NCI-H1092 (cell line): ENCODE measurements at places on chromosomes 2 and 18.

GRCh38 chr18:32730620-32731091 lies 42.2 kb downstream of the KLHL14 start:
- DNase-seq = no peak

GRCh38 chr2:218858671-218859555 lies 692 bp upstream of the WNT6 start:
- DNase-seq = no peak

- DNase-seq = no peak
These were observed 923 bp downstream of the AMER3 start for GRCh38 chr2:130756053-130756873.

DNA sequence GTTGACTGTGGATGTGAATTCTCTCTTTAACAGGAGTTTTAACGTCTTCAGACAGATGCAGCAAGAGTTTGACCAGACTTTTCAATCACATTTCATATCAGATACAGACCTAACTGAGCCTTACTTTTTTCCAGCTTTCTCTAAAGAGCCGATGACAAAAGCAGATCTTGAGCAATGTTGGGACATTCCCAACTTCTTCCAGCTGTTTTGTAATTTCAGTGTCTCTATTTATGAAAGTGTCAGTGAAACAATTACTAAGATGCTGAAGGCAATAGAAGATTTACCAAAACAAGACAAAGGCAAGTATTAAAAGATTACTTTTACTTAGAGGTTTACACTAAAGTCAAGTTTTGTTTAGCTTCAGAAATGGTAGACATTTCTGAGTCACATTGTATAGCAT lies 30.2 kb upstream of the TYMS start:
- DNase-seq = no peak

- no peak for DNase-seq
These were observed 298.5 kb downstream of the EN1 start for GRCh38 chr2:118548880-118549488.

GRCh38 chr2:54642677-54643430 lies 80.6 kb upstream of the EML6 start:
- no peak for DNase-seq

GRCh38 chr2:107790837-107791236 lies 35.9 kb upstream of the RGPD4 start:
- DNase-seq = no peak

DNA sequence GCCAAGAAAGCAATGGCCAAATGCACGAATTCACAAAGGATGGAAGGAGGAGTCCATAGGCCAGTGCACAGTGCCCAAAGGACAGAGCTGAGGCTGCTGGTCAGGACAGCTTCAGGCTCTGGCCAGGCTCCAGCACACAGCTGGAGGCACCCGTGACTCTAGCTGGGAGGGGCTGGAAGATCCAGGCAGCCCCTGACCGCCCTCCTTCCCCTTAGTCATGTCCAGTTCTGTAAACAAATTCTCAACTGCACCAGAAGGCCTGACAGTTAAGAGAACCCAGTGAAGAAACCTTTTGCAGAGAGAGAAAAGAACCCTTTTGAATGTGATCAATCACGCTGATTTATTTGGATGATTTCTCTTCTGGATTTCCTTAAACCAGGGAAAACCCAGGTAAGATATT lies 7.7 kb upstream of the YWHAQ start:
- DNase-seq = no peak

DNA sequence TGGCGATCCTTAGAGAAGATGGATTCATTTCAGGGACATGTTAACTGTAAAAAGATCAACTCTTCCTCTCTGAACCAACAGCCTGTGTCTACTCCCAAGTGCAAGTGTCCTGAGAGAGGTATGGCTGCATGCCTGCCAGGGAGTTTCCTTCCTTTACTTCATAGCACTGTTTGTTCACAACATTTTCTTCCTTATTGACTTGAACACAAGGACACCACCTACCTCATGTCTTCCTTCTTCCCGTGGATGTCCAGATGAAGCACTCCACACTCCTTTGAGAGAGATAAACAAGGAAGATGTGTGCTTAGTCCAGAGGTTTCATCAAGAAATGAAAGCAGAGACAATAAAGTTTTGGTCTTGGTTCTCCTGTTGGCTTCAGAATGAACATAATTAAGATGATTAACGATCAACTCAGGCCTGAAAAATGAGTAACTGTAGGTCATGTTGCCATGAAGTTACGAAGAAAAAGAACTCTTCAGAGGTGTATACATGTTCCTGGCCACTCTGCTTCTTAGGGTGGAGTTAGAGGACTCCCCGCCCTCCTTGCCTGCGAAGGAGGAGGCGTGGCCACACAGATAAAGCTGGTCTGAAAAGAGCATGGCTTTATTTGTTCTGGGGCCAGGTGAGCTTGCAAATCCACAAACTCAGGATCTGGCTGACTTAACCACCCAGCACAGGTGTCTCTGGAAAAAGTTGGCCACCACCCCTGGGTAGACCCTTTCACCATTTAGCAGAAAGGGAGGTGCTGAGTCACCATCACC lies 155.0 kb upstream of the KCTD1 start:
- no peak for DNase-seq

GRCh38 chr2:129336276-129336675 lies 643.2 kb upstream of the RAB6C start:
- DNase-seq = no peak

DNA sequence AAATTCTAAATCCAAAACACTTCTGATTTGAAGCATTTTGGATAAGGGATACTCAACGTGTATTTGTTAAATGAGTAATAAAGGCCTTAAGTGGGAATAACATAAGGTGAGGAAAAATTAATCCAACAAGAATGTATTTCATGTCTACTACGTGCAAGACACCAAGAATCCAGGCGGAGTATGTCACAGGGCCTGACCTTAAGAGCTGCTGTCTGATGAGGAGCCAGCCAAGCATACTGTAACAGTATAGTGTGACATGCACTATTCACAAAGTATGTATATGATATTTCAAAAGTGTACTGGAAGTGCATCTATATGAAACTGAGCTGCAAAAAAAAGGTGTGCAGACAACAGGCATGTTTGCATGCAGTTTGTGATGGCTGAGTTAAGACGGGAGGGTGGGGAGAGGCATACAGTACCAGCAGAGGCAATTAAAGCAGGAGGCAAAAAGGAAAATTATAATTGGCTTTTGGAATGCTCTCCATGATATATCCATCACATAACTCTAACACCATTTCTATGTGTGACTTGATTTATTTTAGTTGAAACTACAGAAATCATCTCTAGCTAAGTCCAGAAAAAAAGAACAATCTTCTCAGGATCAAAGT lies 18.2 kb downstream of the IWS1 start:
- no peak for DNase-seq

GRCh38 chr2:108986916-108987510 lies 2.0 kb downstream of the EDAR start:
- DNase-seq = no peak

DNA sequence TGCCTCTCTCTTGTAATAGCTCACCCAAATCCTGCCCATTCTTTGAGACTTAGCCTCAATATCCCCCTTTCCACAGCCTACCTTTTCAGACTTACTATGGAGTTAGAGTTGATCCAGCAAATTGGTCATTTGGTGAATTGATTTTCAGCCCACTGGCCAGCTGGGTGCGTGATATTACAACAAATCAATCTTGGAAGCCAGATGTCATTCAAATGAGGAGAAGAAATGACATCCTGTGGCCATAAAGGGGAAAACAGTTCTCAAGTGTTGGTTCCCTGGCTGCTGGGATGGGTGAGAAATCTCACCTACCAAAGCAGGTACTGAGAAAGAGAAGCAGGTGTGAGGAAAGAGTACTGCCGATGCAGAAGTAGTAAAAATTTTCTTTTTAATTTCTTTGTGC lies 36.7 kb upstream of the FOXI3 start:
- DNase-seq = no peak
